ENCODE measurements at places on chromosomes 2 and 18. TPM values are rescaled to one million over a fixed set of nuclear protein-coding genes. Genes with fewer than 3 reads are reported as not detected.

- no peak overlapping the region for H3K27ac ChIP-seq
- H3K4me3 ChIP-seq = no peak overlapping the region
- DNase-seq = no peak
- peaks cover 5% of the 10 kb centered on the region for H3K4me1 ChIP-seq
These were observed 55.6 kb downstream of the MRPL35 start for GRCh38 chr2:86254576-86255538.

GRCh38 chr2:206160125-206160806 lies 571 bp downstream of the EEF1B2 start:
- H3K27ac ChIP-seq = peak overlapping the region; percentile 85
- H3K36me3 ChIP-seq = peaks cover 18% of the 10 kb centered on the region
- peak overlapping the region; percentile 100 for H3K4me3 ChIP-seq
- no peak for DNase-seq
- peaks cover 3% of the 10 kb centered on the region for H3K4me1 ChIP-seq

- no peaks in the 10 kb centered on the region for H3K4me1 ChIP-seq
- peaks cover 5% of the 10 kb centered on the region for H3K36me3 ChIP-seq
- H3K27me3 ChIP-seq = no peaks in the 10 kb centered on the region
- no peak overlapping the region for H3K27ac ChIP-seq
- no peak overlapping the region for H3K4me3 ChIP-seq
- DNase-seq = no peak
These were observed 1138.0 kb upstream of the FAM98A start for GRCh38 chr2:34737146-34737545.

DNA sequence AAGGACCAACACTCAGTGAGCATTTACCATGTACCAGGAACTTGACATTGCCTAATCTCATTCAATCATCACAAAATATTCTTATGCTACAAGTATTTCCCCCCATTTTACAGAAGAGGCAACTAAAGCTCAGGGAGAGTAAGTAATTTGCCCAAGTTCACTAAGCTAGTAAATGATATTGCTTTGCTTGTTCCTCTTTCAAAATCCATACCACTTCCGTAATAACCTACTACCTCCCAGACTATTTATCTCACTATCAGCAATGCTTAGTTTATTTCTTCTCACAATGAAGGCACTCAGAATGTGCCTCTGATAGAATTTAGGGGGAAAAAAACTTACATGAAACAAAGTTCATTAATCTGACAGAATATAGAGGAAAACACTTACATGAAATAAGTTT lies 1070.9 kb upstream of the FANCL start:
- H3K27me3 ChIP-seq = no peaks in the 10 kb centered on the region
- no peak overlapping the region for H3K4me3 ChIP-seq
- no peaks in the 10 kb centered on the region for H3K36me3 ChIP-seq
- H3K27ac ChIP-seq = no peak overlapping the region

DNA sequence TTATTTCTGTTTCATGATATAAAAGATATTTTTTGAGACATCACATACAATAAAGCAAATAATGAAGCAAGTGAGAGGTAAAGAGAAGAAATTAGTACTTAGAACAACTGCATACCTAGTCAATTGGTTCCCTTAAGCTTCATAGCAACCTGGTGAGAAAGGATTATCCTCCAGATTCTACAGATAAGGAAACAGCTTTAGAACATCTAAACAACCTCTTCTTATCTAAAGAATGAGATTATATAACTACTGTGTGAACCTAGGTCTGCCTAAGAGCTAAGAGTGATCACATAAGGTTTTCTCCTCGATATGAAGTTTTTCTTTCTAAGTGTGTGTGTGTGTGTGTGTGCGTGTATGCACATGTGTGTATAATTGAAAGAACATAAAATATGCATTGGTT lies 265.1 kb downstream of the NOL4 start:
- H3K4me1 ChIP-seq = no peaks in the 10 kb centered on the region
- H3K36me3 ChIP-seq = no peaks in the 10 kb centered on the region
- H3K4me3 ChIP-seq = no peak overlapping the region
- H3K27ac ChIP-seq = no peak overlapping the region
- no peak for DNase-seq

DNA sequence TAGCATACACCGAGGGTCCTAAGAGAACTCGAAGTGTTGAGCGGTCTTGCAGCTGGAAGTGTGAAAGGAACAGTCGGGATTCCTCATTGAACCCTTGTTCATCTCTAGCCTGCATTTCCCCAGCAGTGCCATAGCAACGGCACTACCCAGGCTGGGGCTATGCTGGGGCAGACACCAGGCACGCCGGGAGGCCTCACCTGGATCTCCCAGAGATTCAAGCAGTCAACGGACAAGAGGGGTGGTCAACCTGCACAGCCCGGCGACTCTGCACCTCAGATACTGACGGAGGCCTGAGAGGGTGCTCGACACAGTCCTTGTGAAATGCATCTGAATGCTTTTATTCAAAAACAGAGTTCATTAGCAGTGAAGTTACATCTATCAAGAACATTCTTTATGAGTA lies 604.2 kb downstream of the GALR1 start:
- DNase-seq = no peak
- H3K4me1 ChIP-seq = no peaks in the 10 kb centered on the region
- H3K4me3 ChIP-seq = no peak overlapping the region
- no peak overlapping the region for H3K27ac ChIP-seq
- no peaks in the 10 kb centered on the region for H3K36me3 ChIP-seq

BUB1 gene
- 118 TPM for total RNA-seq

CHRNG gene
- not detected for total RNA-seq

MEIS1 gene
- 1.2 TPM for total RNA-seq

All from H1 (cell line).